ENCODE measurements at places on chromosomes 2 and 18.
A peak's percentile ranks its signal among the peaks of the same experiment; 100 is the strongest.

DNA sequence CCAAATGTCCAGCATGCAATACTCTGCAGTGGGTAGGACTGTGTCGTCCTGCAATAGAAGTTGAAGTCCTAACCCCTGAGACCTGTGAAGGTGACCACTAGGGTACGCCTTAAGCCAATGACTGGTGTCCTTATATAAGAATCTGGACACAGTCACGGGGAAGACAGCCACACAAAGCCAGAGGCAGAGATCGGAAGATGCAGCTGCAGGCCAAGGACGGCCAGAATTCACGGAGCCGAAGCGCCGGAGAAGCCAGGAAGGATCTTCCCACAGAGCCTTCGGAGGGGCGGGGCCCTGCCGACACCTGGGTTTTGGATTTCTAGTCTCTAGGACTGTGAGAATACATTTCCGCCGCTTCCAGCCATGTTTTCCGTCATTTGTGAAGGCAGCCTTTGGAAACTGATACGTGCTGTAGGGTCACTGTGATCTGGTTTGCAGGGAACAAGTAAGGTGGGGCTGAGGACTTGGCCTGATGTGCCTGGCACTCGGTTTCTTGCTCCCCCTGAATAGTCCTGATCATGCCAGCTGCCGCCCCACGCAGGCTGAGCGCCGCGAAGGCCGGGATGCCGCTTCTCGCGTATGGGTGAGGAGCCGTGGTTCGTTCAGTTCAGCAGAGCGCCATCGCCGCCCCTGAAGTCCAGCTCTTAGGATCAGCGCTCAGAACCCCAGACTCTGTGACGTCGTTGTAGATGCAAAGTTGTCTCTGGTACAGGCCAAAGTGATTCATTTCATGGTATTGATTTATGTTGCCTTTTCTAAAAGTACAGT, 38.7 kb downstream of the PTGR3 start:
- DNase-seq = no peak

- no peak for DNase-seq
These were observed 32.7 kb downstream of the GLI2 start for GRCh38 chr2:120768112-120769048.

GRCh38 chr2:212013626-212014025, 525.0 kb downstream of the ERBB4 start:
- no peak for DNase-seq

DNA sequence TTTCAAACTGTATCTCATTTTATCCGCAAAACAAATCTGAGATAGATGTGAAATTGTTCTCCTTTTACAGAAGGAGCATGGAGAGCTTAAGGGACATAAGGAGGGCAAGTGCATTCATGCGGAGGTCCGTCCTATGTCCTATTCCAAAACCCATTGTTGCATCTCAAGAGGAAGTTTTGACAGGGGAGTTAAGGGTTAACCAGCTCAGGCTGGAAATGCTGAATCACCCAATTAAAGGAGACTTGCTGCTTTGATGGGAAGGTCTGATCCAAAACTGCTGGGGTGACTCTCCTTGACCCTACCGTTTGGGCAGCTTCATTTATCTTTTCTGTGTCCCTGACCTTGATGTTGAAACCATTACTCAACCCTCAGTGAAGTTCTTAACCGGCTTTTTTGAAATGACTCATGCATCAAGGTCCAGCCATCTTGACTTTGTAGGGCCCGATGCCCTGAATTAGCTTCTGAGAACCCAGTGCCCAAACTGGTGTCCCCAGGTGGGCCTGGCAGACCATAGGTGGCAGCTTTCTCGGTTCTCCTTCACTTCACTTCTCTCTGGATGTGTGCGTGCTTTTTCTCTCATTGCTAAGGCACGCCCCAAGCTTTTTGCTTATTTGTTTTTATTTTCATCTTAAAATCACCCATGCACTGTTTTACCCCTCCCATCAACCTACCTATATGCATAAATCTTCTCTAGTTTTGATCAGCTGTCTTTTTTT, 15.9 kb upstream of the TXNDC2 start:
- peak; percentile 15 for DNase-seq

GRCh38 chr2:152627351-152627957, 89.8 kb downstream of the PRPF40A start:
- peak; percentile 20 for DNase-seq

DNA sequence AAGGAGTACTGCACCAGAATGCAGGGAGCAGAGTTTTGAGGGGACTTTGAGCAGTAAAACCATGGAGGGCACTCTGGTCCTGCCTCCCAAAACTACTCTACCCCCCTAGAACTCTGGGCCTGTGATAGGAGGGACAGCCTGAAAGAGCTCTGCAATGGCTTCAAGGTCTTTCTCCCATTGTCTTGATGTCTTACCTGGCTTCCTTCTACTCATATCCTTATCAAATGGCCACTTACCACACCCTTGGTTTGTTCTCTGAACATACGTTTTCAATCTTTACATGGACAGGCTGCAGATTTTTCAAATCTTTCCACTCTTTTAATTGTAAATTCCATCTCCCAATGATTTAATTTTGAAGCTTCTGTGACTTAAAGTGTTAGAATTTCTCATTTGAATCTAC, 27.7 kb downstream of the RELCH start:
- no peak for DNase-seq

DNA sequence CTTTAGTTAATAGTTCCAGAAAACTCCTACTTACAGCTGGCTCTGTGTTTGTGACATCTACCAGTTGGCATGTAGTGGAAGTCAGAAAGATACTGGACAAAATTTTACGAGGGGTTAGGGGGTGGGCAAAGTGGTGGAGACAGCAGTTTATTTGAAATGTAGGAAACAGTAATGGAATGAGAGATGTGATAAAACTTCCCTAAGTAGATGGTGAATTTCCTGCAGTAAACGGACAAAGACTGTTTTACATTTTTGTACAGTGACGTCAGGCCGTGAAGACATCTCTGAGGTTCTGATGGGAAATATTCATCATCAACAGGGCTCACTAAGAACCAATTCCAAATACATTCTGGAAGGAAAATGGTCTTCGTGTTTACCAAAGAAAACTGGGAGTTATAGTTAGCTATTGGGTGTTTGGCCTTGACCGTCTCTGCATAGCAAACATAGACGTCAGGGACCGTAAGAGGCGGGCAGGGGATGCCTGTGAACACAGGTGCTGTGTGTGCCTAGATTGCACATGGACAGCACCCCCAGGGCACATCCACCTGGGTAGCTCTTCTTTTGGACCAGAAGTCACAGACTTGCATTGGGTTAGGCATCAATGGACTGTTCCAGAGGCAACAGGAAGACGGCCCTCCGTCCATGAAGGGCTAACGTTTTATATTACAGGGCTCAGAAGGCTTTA, 131.5 kb downstream of the ZNF516 start:
- no peak for DNase-seq

- peak; percentile 78 for DNase-seq
These were observed 72.8 kb upstream of the TAF1B start for GRCh38 chr2:9770308-9771100.

DNA sequence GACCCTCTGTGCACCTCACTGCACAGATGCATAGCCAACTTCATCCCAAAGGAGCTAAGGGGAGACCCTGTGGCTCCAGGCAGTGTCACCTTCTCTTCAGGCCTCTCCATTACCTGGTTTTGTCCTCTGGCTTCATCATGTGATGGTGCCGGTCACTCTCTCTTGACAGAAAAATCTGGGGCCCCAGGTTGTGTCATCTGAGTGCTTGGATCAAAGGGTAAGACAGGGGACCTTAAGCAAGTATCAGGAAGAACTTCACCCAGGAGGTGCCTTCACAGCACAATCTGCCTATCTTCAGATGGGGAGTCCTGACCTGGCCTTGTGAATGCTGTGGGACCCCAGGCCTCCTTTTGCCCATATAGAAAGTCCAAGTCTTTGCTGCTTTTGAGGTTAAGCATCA, 104.4 kb downstream of the POLR1A start:
- DNase-seq = no peak

DNA sequence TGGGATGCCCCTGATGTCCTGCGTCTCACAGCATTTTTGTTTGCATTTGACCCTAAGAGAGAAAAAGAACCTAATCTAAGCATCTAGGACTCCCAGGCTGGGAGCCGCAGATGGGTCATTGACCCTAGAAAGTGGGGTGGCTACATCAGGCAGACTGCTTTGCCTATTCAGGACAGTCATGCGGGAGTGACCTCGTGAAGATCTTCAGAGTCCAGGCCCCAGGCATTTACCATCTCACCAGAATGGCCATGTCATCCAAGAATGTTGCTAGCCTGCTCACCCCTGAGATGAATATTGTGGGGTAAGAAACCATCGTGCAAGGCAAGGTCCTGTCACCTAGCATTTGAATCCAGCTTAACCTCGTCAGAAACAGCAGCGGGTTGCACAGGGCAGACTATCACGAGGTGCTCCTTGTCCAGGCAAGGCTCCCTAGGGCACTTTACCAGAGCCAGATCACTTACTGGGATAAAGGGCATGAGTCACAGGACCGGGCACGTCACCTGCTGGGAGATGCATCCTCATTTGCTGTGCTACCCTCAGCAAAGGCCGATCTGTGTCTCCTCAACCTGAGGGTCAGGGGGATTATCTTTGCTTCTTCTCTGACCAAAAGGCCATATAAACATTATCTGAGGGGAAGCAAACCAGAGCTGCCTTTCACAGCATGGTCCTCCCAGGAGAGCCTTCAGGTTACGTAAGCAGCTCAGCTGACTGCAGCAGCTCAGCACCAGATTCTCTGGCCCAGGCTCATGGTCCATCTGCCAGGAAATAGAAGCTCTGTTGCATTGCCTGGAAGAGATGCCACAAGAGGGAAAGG, 162.3 kb downstream of the ACKR3 start:
- DNase-seq = no peak

GRCh38 chr18:78416853-78417252, 562.8 kb upstream of the SALL3 start:
- no peak for DNase-seq

- DNase-seq = no peak
These were observed 4.0 kb upstream of the HOXD4 start for GRCh38 chr2:176147210-176147799.

- DNase-seq = peak; percentile 14
These were observed 48.2 kb downstream of the TWIST2 start for GRCh38 chr2:238895891-238896600.

- no peak for DNase-seq
These were observed 391.2 kb downstream of the FBXO15 start for GRCh38 chr18:73756256-73757091.

DNA sequence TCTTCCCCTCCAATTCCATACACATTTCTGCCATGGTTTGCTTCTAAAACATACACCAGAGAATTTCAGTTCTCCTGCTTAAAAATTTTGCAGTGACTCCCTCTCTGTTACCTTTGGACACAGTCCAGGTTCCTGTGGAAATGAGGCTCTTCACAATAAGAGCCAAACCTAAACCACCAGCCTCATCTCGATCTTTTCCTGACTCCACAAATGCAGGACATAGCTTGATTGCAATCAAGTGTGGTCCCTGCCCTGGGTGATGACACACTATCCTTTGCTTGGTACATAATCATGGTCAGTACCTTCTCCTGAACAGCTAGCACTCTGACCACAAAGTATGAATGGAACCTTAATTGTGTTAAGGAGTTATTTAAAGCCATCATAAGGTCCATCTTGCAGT, 134.9 kb upstream of the CHAC2 start:
- DNase-seq = no peak

- no peak for DNase-seq
These were observed 23.6 kb upstream of the ID2 start for GRCh38 chr2:8658064-8658862.

- peak; percentile 49 for DNase-seq
These were observed at the start of gene HSBP1L1 for GRCh38 chr18:79964330-79965118. Gene HSBP1L1 (plus strand): TSS chr18:79964643. CDS start chr18:79964736, 93 bp downstream.

- DNase-seq = no peak
These were observed 6.3 kb downstream of the ALPG start for GRCh38 chr2:232412986-232413385.

GRCh38 chr2:94725543-94725942, 145.7 kb upstream of the TEKT4 start:
- no peak for DNase-seq

GRCh38 chr18:34729264-34729663, 19.2 kb downstream of the DTNA start:
- DNase-seq = peak; percentile 75

GRCh38 chr2:232521959-232522622, 1.9 kb downstream of the PRSS56 start:
- DNase-seq = peak; percentile 82

DNA sequence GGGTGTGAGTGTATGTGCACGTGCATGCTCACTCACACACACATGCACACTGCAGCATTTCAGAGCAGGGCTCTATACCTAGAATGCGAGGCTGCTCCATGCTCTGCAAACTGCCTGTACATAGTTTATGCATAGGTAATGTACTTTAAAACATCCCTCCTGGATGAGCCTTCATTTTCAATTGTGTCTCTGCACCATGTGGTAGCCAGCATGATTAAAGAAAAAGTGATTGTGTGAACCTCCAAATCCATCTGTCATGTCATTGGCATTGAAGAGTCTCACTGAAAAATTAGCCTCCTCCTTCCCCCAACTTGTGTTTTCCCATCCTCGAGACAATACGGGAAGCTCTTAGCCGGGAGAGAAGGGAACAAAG, 120.9 kb upstream of the SPATS2L start:
- DNase-seq = no peak

DNA sequence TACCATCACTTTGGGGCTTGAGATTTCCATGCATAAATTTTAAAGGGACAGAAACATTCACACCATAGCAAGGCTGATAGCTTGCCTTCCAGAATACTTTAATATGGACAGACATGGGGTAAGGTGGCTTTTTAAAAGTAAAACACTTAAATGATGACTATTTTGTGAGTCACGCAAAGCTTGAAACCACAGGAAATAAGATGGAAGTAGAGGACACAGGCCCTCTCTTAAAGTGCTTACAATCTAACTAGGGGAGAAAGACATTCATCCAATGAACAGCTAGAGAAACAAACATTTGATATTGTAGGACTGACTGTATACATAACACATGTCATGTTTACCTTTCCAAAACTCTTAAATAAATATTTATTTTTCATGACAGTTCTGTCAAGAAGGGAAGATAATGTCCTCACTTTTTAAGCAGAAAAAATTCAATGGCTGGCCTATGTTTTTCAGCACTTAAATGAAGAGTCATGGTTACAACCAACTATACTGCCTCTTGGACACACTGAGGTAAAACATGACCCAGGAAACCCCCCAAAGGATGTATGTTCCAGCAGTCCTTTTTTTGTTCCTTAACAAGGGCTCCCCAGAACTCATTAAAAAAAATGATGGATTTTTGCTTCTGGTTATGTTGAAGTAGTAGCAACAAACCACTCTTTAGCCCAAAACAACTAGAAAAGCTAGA, 120.0 kb upstream of the RBMS1 start:
- DNase-seq = no peak

DNA sequence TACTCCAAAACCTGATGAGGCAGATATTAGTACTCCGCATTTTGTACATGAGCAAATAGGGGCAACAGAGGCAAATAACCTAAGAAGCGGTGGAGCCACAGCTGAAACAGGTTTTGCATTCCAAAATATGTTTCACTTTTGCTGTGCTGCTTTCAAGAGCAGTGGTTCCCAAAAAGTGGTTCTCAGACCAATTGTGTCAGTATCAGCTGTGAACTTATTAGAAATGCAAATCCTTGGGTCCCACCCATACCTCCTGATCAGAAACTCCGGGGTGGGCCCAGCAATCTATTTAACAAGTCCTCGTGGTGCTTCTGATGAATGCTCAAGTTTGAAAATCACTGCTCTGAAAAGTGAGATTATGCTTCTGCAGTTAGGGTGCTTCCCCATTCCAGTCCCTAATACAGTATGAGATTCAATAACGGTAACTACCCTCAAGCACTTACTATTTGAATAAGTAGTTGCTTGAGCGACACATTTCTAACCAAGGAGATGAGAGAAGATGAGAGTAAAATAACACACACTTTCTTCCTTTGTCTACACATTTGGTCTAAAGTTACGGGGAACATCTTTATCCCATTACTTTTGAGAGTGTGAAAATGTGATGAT, 17.8 kb upstream of the TCF4 start:
- no peak for DNase-seq

- no peak for DNase-seq
These were observed 31.0 kb downstream of the GKN2 start for GRCh38 chr2:68921646-68922045.

Measured in HEK293T (cell line).